ENCODE measurements at places on chromosomes 13 and 19. TPM values are rescaled to one million over a fixed set of nuclear protein-coding genes. Genes with fewer than 3 reads are reported as not detected.

Gene VSTM1
- not detected for polyA plus RNA-seq

Gene CACNG8
- 1.0 TPM for polyA plus RNA-seq

Gene IGFL2
- polyA plus RNA-seq: not detected

Gene LIM2
- not detected for polyA plus RNA-seq

Gene LILRA6
- polyA plus RNA-seq: 1.6 TPM

Gene IZUMO2
- polyA plus RNA-seq: not detected

Gene SHISA2
- polyA plus RNA-seq: 74.5 TPM

Gene DCT
- 0.20 TPM for polyA plus RNA-seq

Gene FRY
- 36.0 TPM for polyA plus RNA-seq

Gene NLRP4
- not detected for polyA plus RNA-seq

Gene IRGC
- not detected for polyA plus RNA-seq

Gene NACC1
- 16.8 TPM for polyA plus RNA-seq

Gene RXFP2
- 0.27 TPM for polyA plus RNA-seq

Gene TSSK6
- 0.62 TPM for polyA plus RNA-seq

Gene FGF9
- 12.0 TPM for polyA plus RNA-seq

Gene DACH1
- polyA plus RNA-seq: 11.3 TPM

Gene RETN
- 3.4 TPM for polyA plus RNA-seq

Gene POGLUT2
- 31.2 TPM for polyA plus RNA-seq

Gene UGGT2
- 18.1 TPM for polyA plus RNA-seq

Gene CD177
- 0.17 TPM for polyA plus RNA-seq

Gene MCEMP1
- 0.38 TPM for polyA plus RNA-seq

Gene PDX1
- not detected for polyA plus RNA-seq

Gene IGFL1
- not detected for polyA plus RNA-seq

Gene VAV1
- polyA plus RNA-seq: 1.7 TPM

Gene KCNN4
- polyA plus RNA-seq: 1.0 TPM

Gene KCNC3
- polyA plus RNA-seq: 1.5 TPM

Gene NTN5
- polyA plus RNA-seq: 9.6 TPM

Gene KCNRG
- polyA plus RNA-seq: 0.48 TPM

Gene CARD8
- 37.0 TPM for polyA plus RNA-seq

Gene ADAMTSL5
- polyA plus RNA-seq: 12.2 TPM

Gene CTXN1
- polyA plus RNA-seq: 1.4 TPM

Gene WDR87
- polyA plus RNA-seq: 0.13 TPM

Gene ZNF77
- 3.6 TPM for polyA plus RNA-seq

Gene DNAJC3
- 15.4 TPM for polyA plus RNA-seq

Gene FGF22
- polyA plus RNA-seq: not detected

Gene ZIK1
- polyA plus RNA-seq: 5.6 TPM

Gene ICAM1
- 5.9 TPM for polyA plus RNA-seq

Gene FFAR3
- not detected for polyA plus RNA-seq

Gene KLK11
- 1.5 TPM for polyA plus RNA-seq

Gene NALCN
- 0.79 TPM for polyA plus RNA-seq

Gene ZNF317
- 19.7 TPM for polyA plus RNA-seq

Gene JSRP1
- polyA plus RNA-seq: 71.8 TPM

Gene LRCH1
- 19.6 TPM for polyA plus RNA-seq

Gene GAPDHS
- polyA plus RNA-seq: not detected

Gene CFAP97D2
- polyA plus RNA-seq: not detected

Gene RFXAP
- polyA plus RNA-seq: 13.7 TPM

Gene ICAM3
- 5.1 TPM for polyA plus RNA-seq

Gene ZNF763
- polyA plus RNA-seq: 1.8 TPM

Gene CYP2A6
- polyA plus RNA-seq: not detected

Gene ATCAY
- 1.4 TPM for polyA plus RNA-seq

Gene RNF113B
- not detected for polyA plus RNA-seq

Gene ZNF574
- 14.1 TPM for polyA plus RNA-seq

Gene CRB3
- not detected for polyA plus RNA-seq
